CD4-positive, alpha-beta T cell treated with Interleukin-17A for 1 hour (primary cell): ENCODE measurements at places on chromosomes 5 and 9.

DNA sequence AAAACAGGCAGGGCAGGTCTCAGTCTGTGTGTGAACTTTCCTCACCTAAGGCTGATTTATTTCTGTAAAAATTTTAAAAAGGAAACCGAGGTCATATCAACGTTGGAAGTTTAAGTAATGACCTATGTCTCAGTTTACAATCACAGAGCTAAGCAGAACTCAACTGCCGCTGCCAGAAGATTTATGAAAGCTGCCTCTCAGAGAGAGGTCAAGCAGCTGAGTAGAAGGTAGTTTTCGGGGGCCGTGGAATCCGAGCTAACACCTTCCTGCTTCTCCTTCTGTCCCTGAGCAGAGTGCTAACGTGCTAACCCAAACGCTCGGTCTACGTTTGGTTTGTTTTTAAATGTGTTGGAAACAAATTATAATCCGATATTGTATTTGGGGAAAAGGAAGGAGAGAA lies 11.1 kb downstream of the TTF1 start:
- DNase-seq, result no peak

DNA sequence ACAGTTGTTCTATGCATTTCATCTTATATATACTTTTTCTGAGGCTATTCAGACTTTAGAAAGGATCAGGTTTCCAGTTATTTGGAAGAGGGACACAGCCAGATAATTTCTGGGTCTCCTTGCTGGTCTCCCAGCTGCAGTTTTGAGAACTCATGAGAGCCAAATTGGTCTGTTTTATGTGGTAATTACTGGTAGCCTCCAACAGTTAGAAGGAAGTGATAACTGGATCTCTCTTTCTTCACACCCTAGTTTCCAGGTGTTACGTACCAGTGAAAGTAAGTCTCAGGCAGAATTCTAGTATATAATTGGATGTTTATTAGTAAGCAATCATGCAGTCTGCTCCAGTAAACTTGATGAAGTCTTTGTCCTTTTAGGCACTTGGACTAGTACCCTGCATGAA lies 63.2 kb upstream of the RPS23 start:
- DNase-seq, result no peak

DNA sequence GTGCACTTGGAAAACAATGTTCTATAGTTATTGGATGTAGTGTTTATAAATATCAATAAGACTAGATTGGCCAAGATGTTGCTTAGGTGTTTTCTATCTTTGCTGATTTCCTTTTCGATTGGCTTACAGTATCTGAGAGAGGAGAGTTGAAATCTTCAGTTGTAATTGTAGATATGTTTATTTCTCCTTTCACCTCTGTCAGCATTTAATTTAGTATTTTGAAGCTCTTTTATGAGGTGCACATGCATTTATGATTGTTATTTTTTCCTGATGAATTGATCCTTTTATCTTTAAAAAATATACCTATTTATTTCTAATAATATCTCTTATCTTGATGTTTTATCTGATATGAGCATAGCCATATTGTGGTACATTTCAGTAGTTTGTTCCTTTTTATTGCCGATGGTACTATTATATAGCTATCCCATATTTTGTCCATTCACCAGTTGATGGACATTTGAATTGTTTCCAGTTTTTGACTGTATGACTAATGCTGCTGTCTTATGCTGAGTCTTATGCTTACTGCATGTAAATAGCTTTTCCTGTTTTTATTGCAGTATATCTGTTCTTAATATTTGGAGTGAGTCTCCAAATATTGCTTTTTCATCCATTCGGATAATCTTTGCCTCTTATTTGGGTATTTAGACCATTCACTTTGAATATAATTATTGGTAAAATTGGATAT lies 34.7 kb downstream of the ERCC6L2 start:
- DNase-seq, result no peak

DNA sequence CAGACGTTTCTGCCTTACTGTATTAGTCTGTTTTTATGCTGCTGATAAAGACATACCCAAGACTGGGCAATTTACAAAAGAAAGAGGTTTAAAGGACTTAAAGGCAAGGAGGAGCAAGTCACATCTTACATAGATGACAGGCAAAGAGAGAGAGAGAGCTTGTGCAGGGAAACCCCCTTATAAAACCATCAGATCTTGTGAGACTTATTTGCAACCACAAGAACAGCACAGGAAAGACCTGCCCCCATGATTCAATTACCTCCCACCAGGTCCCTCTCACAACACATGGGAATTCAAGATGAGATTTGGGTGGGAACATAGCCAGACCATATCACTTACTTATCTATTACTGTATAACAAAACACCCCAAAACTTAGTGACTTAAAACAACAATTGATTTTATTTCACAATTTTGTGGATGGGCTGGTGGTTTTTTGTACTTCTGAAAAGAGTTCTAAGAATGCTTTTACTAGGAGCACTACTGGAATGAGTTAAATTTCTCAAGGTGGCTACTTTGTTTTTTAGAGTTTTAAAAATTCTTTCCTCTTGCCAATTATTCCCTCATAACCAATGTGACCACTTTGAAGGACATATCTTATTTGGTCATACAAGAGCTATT lies 10.3 kb downstream of the RUSC2 start:
- DNase-seq, result no peak

GRCh38 chr5:159414021-159414420 lies 83.7 kb upstream of the IL12B start:
- no peak for DNase-seq

DNA sequence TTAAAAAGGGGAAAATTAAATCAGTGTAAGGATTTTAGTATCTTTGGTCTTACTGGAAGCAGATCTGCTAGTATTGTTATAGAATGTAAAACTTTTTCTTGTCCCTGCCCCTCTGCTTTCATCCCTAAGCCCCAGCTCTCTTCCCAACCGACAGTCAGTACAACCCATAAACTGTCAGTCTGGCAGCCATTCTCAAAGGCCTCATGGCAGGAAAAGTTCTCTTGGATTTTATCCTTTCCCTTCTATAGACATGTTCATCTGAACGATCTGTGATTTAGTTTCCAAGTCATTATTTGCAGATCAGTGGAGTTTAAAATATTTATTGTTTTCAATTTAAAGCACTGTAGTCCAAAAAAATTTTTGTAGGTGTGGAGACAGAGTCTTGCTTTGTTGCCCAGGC lies 39.2 kb downstream of the ARRDC3 start:
- no peak for DNase-seq

DNA sequence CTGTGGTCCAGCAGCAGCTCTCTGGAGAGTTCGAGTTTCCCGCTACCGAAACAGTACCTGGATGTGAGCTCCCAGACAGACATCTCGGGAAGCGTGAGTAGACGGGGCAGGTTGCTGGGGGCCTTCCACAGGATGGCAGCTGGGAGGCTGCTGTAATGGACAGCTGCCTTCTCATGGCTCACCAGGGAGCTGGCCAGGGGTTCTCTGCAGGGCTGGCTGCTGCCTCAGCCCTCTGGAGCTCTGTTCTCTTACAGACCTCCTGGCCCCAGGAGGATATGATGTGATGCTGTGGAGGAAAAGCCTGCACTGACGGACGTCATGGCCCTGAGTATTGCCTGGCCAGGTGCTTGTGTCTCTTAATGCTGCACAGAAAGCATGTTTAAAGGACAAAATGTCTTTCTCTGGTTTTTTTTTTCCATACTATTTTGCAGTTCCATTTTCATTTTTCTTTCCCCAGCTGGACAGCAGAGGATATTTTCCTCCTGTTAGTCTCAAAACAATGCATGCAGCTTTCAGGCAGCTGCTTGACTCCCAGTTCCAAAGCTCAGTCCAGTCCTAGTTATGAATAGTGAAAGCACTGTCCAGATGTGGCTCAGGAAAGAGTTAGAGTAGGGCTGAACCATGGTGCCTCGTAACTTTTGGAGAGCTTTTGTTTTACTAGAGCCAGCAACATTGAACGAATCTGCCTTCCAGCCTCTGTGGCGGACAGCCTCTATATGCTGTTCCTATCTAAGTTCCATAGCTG lies 77.5 kb upstream of the RARS1 start:
- no peak for DNase-seq

DNA sequence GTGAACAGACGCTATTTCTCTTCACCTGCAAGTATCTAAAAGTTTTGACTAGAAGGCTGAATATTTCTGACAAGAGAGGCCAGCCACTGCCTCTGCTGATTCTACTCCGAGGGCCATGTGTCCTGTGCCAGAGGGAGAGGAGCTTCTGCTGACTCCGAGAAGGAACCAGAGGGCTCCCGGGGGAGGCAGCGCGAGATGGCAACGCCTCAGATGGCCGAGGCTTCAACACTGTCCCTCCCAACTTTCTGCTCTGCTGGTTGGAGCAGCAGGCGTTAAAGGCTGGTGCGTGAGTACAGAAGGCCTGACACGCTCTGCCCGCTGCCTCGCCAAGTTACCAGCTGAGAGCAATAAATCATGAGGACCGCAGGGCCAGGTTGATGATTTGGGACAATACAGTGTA lies 178.8 kb downstream of the GAPVD1 start:
- no peak for DNase-seq

GRCh38 chr9:122371846-122372245 lies 1.0 kb downstream of the PTGS1 start:
- no peak for DNase-seq

DNA sequence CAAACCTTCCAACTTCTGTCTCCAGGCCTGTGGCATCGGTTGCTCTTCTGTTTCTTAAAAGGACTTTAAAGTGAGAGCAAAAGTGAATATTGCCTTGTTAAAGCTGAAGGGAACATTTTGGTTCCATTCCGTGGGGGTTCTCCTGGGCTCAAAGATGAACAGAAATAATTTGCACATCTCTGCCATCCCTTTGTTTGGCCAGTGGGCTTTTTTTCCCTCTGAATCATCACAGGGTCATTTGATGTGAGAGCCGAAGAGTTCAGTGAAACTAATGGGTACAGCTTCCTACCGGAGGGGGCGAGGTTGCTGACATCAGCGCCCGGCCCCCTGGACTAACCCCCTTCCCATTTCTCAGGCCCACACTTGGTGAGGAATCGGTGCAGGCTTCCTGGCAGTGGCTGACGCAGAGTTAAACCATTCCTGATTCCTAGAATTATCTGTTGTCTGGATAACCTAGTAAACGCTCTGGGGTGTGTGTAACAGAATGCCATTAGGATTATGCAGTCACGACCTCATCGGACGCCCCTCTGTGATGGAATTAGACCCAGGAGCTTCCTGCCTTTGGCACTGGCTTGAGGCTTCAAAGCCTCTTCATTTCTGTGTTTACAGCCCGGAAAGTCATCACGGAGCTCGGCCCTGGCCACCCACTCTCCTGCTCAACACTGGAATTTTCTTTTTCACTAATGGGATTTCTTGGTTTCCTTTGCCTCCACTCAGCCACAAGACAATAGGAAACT lies 61.6 kb upstream of the RPL26L1 start:
- peak; percentile 26 for DNase-seq

DNA sequence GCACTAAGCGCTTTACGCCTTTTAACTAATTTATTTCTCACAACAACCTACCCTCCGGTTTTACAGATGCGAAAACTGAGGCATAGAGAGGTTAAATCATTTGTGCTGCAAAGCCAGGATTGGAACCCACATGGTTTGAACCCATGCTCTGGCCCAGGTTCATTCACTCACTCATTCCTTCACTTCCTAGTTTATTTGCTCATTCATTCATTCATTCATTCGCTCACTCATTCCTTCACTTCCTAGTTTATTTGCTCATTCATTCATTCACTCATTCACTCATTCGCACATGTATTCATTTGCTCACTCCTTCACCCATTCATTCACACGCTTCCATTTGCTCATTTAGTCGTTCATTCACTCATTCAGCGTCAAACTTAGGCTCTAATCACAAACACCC lies 29.4 kb downstream of the NEURL1B start:
- DNase-seq, result no peak

DNA sequence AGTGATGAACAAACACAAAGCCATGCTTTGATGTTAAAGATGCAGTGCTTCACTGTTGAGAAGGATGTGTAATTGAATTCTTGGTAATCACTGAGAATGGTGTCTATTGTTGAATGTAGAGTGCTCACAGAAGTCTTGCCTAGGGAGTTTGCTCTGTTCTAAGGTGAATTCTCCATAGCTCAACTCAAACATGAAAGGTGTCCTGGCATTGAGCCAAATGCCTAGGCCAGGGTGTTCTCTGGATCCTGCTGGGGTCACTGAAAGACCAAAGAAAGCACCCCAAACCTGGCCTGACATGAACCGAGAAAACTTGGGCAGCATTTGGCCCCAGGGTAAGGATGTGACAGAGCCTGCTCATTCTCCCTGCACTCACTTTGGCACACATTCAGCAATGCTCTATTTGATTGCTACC lies 217.3 kb downstream of the ARL15 start:
- DNase-seq, result no peak

DNA sequence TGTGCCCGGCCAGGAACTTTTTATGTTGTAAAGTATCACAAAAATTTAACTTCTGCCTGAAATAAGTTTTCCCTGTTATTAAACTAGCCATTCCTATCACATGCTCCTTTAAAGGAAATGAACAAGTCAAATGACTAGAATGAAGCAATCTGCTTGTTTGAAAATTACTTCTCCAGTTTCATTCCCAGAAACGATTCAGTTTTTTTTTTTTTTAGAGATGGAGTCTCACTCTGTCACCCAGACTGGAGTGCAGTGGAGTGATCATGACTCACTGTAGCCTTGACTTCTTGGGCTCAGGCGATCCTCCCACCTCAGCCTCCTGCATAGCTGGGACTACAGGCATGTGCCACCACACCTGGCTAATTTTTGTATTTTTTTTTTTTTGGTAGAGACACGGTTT lies 13.3 kb upstream of the GNG10 start:
- no peak for DNase-seq

DNA sequence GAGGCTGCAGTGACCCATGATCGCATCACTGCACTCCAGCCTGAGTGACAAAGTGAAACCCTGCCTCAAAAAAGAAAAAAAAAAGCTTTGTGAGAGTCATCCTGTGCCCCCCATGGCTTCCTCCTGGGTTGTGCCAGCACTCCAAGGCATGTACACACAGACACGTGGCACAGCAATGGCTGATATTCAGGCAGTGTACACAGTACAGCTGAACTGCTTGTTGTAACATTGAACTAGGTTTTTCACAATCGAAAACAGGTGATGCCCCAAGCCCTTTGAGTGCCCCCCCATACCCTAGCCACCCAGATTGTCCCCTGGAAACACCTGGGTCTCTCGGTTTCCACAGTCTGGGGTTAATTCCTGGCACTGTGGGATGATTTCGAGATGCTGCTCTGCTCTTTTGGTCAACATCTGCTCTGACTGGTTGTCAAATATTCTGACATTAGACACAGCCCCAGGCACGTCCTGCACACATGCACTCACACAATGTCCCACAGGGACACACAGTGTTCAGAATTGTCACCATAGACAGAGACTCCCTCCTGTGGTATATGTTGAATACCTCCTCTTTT lies 9.2 kb downstream of the SPINK4 start:
- DNase-seq, result no peak

DNA sequence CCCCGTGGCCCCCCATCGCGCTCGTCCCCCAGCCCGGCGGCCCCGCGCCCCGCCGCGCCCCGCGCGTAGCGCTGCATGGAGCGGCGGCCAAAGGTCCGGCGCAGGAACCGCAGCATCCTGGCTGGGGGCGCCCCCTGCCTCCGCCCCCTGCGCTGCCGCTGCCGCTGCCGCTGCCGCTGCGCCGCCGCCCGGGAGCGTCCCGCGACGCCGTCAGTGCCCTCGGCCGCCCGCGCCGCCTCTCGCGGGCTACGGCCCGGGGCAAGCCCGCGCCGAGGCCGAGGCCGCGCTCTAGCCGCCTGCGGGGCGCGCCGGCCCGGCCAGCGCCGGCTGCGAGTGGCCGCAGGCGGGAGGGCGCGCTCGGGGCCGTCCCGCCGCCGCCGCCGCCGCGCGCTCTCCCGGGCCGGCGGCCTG lies 523 bp downstream of the EPB41L4B start:
- DNase-seq, result no peak
